ENCODE measurements at places on chromosomes 1 and 21.

DNA sequence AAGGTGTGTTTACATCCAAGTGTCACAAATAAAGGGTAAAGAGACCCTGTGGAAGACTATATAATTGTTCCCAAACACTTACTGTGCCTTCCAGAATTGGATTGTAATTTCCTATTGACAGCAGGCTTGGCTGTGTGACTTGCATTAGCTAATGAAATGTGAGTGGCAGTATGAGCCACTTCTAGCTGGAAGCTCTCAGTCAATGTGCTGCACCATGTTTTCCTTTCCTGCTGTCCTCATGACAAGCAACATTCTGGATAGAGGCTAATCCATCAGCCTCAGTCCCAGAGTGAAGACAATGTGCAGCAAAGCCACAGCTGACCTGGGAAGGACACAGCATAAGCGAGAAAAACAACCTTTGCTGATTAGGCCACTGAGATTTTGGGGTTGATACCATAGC lies 5.9 kb upstream of the FOXJ3 start:
- no peak for DNase-seq

- peak; percentile 28 for DNase-seq
These were observed 84.1 kb downstream of the PLPPR5 start for GRCh38 chr1:98920441-98921110.

GRCh38 chr1:32724678-32725614 lies 22.4 kb upstream of the SYNC start:
- peak; percentile 58 for DNase-seq

DNA sequence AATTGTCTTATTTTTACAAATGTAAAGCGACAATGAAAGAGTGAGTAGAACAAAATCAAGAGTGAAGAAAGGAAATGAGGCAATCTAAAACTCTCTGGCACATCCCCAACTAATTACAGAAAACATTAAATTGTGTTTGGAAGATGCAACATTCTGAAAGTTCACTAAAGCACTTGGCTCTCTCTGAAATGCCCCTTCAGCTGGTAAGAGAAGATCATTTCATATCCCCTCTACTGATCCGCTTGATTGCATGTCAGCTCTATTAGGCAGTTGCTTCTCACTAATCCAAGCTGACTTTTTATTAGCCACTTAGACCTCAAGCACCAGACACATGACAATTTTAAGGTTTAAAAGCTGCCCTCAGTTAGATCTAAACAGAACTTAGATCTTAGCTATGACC lies 262.8 kb upstream of the PRMT6 start:
- DNase-seq: no peak

DNA sequence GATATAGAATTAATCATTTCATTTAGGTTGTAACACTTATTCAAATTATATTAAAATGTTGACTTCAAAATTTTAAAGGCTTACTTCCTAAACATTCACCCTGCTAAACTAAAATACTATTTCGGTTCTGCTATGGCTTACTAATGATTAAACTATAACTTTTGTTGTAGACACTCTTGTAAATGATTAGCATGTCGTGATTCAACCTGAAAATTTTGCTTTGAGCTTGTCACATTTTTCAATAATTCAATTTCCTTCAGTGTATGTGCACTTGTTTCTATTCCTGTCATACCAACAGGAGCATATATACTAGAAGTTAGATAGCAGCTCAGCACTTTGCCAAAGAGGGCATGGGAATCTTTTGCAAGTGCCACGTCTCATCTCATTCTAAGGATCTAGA lies 1018.8 kb downstream of the AMY1C start:
- DNase-seq: no peak

- no peak for DNase-seq
These were observed 11.2 kb upstream of the CREG1 start for GRCh38 chr1:167564612-167565270.

- no peak for DNase-seq
These were observed 3.2 kb upstream of the ATP13A2 start for GRCh38 chr1:17014671-17015567.

- DNase-seq: no peak
These were observed 53.6 kb downstream of the UBE2T start for GRCh38 chr1:202288177-202288576.
